Left lung (tissue), 14 donors: ENCODE measurements at places on chromosomes 5 and 9. TPM values are rescaled to one million over a fixed set of nuclear protein-coding genes. Genes with fewer than 3 reads are reported as not detected.
A peak's percentile ranks its signal among the peaks of the same experiment; 100 is the strongest.

The ARAP3 gene
- polyA plus RNA-seq = 49.0 TPM

DNA sequence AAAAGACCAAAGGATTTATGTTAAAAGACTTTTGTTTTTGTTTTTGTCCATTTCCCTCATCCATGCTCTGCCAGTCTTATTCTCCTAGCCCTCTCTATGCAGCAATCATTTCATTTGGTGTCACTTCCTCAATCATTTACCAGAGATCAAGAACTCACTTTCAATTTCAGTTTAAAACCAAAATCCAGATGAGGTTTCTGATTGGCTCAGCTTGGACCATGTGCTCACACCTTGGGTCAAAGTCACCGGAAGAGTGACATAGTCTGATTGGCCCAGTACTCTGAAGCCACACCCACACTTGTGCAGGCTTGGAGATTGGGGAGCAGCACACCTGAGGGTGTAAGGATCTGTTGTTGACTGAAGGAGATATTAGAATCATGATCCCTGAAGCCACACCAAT is 79.6 kb downstream of the TLR4 start:
- DNase-seq = no peak

DNA sequence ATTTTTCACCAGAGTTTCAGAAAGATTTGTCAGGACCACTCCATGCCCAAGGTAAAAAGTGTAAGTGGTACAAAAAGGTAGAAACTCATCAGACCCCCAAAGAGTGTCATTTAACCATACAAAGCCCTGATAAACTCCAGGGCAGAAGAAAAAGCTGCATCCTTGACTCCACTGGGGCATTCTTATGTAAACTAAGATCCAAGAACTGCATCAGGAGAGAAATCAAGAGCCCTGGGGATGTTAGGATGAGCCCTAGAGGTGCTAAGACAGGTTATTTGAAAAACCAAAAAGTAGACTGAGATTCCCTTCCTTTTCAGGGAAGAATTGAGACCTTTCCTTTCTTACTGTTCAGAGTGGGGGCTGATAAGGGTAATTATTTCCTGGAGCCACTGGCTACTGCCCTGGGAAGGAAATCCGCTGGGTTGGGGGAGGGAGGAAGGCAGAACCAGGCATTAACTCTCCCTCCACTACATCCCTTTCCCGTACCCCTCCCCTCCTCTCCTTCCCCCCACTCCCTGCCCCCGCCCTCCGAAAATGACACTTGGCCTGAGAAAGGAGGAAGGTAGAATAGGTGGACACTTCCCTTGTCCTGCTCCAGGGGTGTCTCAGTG is 54.7 kb downstream of the FXN start:
- DNase-seq = no peak

GRCh38 chr9:86020731-86021130 is 78.6 kb downstream of the GOLM1 start:
- DNase-seq = no peak

The ADAMTS6 gene
- polyA plus RNA-seq = 18.4 TPM

The GLDC gene
- polyA plus RNA-seq = 8.1 TPM

- no peak for DNase-seq
These were observed 182.9 kb upstream of the TNC start for GRCh38 chr9:115300874-115301273.

The C9 gene
- polyA plus RNA-seq = not detected

DNA sequence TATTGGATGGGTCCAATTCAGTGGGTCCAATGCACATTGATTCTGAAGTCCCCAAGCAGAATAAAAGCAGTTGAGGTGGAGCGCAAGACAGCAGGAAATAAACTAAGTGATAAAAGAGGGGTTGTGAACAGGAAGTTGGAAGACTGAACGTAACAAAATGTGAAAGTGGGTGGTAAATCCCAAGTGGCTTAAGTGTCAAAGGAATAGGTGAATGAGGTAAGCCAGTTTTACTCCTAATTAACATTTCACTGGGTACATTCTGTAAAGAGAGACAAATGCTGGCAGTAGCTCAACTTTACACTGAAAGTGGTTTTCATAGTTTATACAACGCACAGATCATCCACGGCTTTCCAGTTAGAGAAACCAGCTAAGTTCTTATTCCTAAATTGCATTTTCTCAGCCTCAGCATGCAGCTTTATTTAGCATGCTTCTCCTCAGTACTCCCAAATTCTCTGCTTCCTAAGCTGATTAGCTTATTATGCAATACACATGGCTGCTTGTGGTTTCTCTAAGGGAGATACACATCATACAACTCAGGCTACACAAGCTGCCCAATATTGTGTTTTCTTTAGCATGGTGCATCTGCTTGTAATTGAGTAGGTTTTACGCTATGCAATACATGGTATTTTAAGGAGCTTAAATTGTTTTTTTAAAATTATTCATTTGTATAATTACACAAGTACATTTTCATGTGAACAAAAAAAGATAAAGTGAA is 34.2 kb upstream of the HSD17B4 start:
- no peak for DNase-seq

DNA sequence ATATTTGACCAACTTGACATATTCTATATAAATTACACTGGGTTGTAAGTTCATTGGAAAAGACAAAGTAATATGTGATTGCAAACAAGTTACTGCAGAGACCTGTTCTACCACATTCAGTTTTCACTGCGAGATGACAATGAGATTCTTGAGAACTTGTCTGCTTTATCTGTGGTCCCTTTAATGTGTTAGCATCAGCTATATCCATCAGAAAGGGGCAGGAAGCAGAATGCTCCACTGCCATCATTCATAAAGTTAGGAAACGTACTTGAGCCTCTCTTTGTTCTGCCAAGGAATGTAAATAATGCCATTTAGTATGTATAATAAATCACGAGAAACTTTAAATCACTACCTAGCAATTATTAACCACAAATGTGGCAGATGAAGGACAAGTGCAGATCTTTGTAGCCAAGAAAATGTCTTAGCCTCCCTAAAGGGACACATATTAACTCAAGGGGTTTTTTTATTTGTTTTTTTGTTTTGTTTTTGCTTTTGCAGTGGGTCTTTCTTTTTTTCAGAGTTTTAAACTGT is 59.4 kb downstream of the GIN1 start:
- no peak for DNase-seq

The SMIM33 gene
- polyA plus RNA-seq = 0.11 TPM

The GADD45G gene
- 5.2 TPM for polyA plus RNA-seq

DNA sequence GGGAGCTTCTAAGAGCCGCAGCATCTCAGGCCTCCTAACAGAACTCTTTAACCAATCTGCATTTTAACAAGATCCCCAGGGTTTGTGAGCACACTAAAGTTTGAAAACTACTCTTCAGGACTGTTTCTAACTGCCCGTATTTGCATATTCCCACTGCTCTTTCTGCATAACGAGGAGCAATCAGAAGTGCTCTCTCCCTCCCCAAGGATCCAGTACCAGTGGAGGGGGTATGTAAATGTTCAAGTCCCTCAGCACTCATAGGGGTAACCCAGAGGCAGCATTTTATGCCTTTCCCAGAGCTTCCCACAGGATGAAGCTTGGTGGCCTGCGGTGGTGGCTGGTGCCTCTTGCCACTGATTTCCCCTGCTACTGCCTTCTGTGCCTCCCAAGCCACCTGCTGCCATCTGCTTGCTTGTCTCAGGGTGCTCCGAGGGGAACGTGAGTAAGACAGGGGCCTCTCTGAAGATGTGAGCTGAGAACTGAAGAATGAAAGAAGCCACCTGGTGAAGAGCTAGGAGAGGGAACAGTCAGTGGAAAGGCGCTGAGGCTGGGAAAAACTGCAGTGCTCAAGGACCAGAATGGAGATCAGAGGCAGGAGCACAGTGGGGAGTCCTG is 30.0 kb upstream of the PPP1R2B start:
- no peak for DNase-seq

- DNase-seq = no peak
These were observed 62.0 kb downstream of the SLC27A6 start for GRCh38 chr5:129027260-129027659.

DNA sequence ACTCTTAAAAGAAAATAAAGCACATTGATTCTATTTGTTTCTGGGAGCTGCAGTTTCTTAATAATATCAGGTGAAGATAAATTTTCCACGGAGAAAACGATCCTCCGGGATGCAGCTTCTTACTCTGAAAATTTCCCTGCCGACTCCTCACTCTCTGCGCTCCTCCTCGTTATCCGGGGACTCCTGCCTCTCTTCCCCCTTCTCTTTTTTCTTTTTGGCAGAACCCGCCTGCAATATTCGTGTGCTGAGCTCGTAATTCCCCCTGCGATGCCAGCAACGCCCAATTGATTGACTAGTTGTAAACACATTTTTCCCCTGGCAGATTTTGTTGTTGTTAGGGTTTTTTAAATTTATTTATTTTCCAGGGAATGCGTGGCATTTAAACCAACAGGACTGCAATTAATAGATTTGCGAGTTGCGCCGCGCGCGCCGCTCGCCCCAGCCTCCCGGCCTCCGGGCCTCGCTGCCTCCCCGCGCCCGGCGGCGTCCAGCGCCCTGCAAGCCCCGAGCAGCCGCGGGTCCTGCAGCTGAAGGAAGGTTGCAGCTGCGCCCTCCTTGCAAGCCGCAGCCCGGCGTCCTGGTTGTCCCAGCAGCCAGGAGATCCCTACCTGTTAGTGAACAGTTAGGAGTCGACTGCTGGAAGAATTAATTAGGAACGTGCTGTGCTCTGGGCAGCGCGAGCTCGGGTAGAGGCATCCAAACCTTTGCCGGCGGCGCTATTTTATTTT is 2.2 kb downstream of the NTNG2 start:
- no peak for DNase-seq

DNA sequence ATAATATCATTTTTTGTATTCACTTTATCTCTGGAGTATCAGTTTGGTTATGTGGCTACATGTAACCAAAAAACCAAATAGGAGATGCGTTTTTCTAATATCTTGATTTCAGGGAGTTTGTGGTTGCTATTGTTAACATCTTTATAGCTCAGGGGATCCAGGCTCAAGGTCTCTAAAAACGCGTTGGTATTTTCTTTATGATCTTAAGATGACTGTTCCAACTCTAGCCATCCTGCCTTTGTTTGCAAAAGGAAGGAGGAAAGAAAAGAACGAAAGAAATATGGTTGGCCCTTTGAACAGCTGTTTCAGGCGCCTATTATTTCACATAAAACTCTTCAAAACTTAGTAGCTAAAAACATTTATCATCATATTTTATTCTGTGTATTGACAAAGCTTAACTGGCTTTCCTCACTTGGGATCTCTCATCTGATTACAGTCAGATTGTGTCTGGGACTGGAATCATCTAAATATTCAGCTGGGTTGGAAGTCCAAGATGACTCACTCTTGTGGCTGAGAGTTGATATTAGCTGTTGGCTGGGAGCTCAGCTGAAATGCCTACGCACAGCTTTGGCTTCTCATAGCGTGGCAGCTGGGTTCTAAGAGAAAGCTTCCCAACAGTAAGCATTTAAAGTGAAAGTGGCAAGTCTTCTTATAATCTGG is 60.1 kb downstream of the FAM174A start:
- DNase-seq = peak; percentile 10

GRCh38 chr9:97668485-97668884 is 28.7 kb downstream of the XPA start:
- no peak for DNase-seq

- DNase-seq = no peak
These were observed 483.7 kb upstream of the RIOK2 start for GRCh38 chr5:97666783-97667182.

GRCh38 chr9:38041564-38042243 is 27.3 kb downstream of the SHB start:
- DNase-seq = no peak

- no peak for DNase-seq
These were observed 148.0 kb upstream of the CDH12 start for GRCh38 chr5:23001120-23001519.

The ALDH7A1 gene
- 124 TPM for polyA plus RNA-seq

The ANKRD18A gene
- polyA plus RNA-seq = 4.4 TPM

GRCh38 chr5:67120032-67120431 is 76.6 kb downstream of the CD180 start:
- no peak for DNase-seq

The PITX1 gene
- polyA plus RNA-seq = not detected

The PCDHGB7 gene
- polyA plus RNA-seq = 13.4 TPM

DNA sequence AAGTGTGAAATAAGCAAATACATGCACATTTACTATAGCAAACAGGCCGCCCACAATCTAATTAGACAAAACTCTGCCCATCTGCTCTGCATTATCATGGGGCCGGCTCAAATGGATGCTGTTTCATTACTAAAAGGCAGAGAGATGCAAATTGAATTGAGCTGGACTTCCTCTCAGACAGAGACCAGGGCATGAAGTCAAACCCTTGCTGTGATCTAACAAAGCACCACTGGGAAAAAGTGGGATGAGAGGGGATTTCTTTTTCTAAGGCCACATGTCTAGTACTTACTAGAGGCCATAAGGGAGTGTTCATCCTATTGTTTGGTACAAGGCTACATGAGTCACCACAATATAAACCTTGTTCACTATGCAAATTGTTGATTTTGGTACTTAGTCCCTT is 614.7 kb downstream of the ISL1 start:
- no peak for DNase-seq

The SLC6A19 gene
- 0.24 TPM for polyA plus RNA-seq

DNA sequence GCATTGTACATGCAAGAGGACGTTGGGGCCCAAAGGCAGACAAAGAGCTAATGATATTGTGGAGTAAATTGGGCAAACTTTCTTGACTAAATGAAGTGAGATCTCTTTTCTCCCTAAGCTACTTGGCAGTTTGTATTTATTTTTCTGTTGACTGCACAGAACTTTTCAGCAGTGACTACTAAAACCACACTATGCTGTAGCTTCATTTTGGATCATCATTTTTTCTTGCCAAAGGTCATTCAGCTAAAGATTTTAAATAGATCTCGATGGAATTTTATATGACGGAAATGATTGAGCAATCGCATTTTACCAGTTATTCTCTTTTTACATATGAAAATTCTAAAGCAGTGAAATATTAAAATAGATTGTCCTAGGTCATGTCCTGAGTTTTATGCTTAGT is 286.1 kb upstream of the ACTBL2 start:
- DNase-seq = no peak

The DMRT3 gene
- not detected for polyA plus RNA-seq

The ZSWIM6 gene
- polyA plus RNA-seq = 24.4 TPM

- no peak for DNase-seq
These were observed 54.7 kb upstream of the NEURL1B start for GRCh38 chr5:172586125-172587060.
